Omental fat pad (tissue), 4 donors: ENCODE measurements at places on chromosomes 2 and 18. TPM values are rescaled to one million over a fixed set of nuclear protein-coding genes. Genes with fewer than 3 reads are reported as not detected.

- DNase-seq: no peak
These were observed 68.8 kb upstream of the KCTD1 start for GRCh38 chr18:26617151-26617554.

Gene SCN7A
- total RNA-seq: 4.8 TPM

DNA sequence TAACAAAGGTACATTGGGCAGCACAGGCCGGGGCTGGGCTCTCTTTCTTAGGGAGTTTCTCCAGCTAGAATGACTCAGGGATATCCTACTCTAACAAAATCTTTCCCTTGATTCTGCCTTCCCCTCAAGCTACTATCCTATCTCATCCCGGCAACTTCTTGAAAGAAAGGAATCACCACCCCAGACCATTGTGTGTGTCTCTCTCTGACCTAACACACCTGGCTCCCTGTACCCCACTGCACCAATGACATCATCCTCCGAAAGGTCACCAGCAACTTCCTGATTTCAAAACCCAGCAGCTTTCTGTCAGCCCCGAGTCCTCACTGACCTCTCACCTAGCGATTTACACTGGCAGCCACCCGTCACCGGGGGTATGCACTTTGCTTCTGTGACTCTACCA, 72.1 kb upstream of the MAP4K4 start:
- DNase-seq: no peak

Gene LRP1B
- total RNA-seq: 7.6 TPM

Gene GKN1
- total RNA-seq: not detected

DNA sequence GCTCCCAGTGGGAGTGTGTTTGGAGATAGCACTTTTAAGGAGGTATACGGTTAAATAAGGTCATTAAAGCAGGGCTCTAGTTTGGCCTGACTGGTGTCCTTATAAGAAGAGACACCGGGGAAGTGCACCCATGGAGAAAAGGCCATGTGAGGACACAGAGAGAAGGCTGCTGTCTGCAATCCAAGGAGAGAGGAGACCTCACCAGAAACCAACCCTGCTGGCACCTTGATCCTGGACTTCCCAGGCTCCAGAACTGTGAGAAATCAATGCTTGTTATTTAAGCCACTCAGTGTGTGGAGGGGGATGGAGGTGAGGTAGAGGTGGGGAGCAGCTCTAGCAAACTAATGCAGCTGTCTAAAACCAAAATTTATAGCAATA, 62.0 kb downstream of the RPL31 start:
- DNase-seq: no peak

Gene PPM1B
- total RNA-seq: 52.7 TPM

Gene GAREM1
- total RNA-seq: 11.2 TPM
